Lower lobe of right lung (tissue), 2 donors: ENCODE measurements at places on chromosomes 7 and 10. TPM values are rescaled to one million over a fixed set of nuclear protein-coding genes. Genes with fewer than 3 reads are reported as not detected.
A peak's percentile ranks its signal among the peaks of the same experiment; 100 is the strongest.

- H3K4me1 ChIP-seq: peaks cover 10% of the 10 kb centered on the region
- H3K27me3 ChIP-seq: no peaks in the 10 kb centered on the region
- no peak overlapping the region for H3K27ac ChIP-seq
- H3K4me3 ChIP-seq: no peak overlapping the region
- DNase-seq: peak; percentile 52
Observed at GRCh38 chr10:14032406-14032998, 298.2 kb downstream of the FRMD4A start.

DNA sequence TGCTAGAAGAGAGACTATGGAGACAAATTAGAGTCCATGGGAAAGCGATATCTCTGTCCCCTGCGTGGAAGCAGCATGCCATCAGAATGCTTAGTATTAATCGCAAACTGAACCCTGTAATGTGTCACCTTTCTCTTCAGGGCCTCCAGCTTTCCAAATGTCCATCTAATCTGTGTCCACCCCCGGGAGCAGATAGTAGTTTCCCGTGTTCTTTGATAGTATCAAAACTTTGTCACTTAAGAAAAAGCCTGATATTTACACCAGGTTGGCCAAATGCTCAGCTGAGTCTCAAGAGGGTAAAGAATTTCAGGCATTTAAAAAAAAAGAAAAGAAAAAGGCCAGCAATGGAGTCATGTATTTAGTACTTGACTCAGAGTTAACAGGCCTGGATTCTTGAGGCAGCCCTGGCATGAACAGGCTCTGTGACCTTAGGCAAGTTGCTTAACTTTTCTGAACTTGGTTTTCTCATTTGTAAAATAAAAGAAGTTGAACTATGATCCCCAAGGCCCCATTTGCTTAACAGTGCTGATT, 10.4 kb upstream of the GSAP start:
- no peaks in the 10 kb centered on the region for H3K27me3 ChIP-seq
- no peaks in the 10 kb centered on the region for H3K36me3 ChIP-seq
- peak overlapping the region; percentile 24 for H3K4me3 ChIP-seq
- H3K4me1 ChIP-seq: peaks cover 42% of the 10 kb centered on the region
- H3K27ac ChIP-seq: peak overlapping the region; percentile 80

DNA sequence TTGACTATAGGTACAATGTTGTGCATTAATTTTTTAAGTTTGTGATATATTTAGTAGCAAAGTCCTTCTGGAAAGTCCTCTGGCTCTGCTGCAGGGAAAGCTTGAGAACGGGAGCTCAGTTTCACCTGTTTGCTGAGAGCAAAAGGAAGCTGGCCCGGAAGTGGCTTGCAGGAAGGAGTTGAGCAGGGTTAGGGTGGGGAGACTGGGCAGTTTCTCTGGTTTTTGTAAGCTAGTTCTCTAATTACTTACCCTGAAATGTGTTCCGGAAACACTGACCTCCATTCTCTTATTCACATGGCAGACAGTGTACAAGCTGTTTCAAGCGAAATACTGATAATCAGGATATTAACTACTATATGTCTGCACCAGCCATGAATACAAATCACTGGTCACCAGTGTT, 22.3 kb downstream of the MAP3K8 start:
- no peaks in the 10 kb centered on the region for H3K27me3 ChIP-seq
- DNase-seq: no peak
- H3K36me3 ChIP-seq: peaks cover 67% of the 10 kb centered on the region
- peak overlapping the region; percentile 4 for H3K4me3 ChIP-seq

DNA sequence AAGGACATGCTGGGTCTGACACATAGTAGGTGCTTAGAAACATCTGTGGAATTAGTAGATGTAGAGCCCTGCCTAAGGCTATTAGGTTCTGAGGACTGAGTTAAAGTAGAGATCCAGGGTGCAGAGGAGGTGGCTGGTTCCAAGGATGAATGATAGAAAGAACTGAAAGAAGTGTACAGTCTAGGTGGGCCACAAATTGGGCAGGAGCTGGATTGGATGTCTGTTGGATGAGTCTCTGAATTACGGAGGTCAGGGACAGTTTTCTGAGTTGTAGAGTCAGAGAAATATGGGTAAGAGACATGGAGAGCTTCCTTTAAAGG, 2.0 kb upstream of the SAMD8 start:
- no peak overlapping the region for H3K27ac ChIP-seq
- no peaks in the 10 kb centered on the region for H3K36me3 ChIP-seq
- H3K4me3 ChIP-seq: no peak overlapping the region
- no peaks in the 10 kb centered on the region for H3K27me3 ChIP-seq
- DNase-seq: no peak

- H3K4me3 ChIP-seq: no peak overlapping the region
- no peak overlapping the region for H3K27ac ChIP-seq
- peaks cover 13% of the 10 kb centered on the region for H3K4me1 ChIP-seq
Observed at GRCh38 chr10:91891125-91892001, 17.9 kb downstream of the FGFBP3 start.

DNA sequence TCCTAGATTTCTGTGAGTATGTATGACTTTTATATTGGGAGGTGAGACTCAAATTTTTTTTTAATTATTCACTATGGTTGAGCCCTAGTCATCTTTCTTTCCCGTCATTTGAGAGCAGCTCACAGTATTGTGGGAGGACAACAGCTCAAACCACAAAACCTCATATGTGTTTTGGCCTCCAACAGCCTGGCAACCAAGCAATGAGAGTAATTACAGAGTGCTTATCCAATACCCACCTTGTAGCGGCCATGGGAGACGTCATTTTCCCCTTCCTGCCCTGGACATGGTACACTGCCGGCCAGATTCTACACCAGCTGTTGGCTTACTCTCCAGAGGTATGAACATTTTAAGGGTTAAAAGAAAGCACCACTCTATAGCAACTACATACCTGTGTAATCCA, 49.1 kb downstream of the DOCK4 start:
- H3K4me1 ChIP-seq: peaks cover 42% of the 10 kb centered on the region
- H3K27me3 ChIP-seq: no peaks in the 10 kb centered on the region

GRCh38 chr7:42693722-42694121, 218.1 kb downstream of the C7orf25 start:
- H3K27ac ChIP-seq: no peak overlapping the region
- H3K27me3 ChIP-seq: no peaks in the 10 kb centered on the region
- no peaks in the 10 kb centered on the region for H3K36me3 ChIP-seq
- no peak for DNase-seq

DNA sequence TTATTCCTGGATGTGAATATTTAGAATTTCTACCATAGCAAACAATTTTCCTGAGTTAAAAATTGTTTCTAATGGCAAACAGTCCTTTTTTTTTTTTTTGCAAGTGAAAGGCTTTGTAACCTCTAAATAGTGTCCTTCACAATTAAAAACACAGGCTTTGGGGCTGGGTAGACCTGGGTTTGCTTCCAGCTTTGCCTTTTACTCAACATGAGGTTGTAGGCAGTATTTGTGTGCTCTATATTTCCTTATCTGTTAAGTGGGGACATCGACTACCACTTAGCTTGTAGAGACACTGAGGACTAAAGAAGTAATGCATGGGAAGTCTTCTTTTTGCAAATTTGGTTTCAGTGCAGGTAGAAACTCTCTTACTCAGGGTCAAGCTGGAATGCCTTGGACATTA, 169.4 kb upstream of the GRB10 start:
- no peak overlapping the region for H3K4me3 ChIP-seq
- H3K4me1 ChIP-seq: peaks cover 8% of the 10 kb centered on the region
- no peak overlapping the region for H3K27ac ChIP-seq
- H3K27me3 ChIP-seq: no peaks in the 10 kb centered on the region

DNA sequence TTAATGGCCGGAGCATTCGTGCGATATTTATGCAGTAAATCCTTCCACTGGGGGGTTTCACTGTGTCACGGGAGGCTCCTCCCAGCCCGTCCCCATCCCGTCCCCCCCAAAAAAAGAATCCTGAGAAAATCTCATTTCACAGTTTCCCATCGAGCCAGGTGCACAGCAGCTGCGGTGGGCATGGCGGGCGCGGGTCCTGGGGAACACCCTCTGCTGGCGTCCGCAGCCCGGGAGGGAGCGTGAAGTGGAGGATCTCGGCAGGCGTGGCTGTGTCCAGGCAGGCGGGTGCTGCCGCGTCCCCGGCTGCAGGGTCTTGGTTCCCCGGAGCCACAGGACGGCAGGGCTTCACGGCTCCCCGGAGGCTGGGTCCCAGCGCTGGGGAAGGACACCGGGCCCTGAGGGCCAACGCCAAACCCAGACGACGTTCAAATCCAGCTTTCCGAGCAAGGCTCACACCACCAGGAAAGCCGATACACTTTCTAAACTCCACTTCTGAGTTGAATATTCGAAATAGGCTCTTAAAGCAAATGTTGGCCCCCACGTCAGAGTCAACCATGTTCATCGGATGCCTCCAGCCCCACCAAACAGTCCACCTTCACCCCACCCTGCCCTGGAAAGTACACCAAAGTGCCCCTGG, 55.7 kb downstream of the PDGFA start:
- no peak for DNase-seq
- no peak overlapping the region for H3K27ac ChIP-seq
- H3K4me1 ChIP-seq: peaks cover 17% of the 10 kb centered on the region
- no peak overlapping the region for H3K4me3 ChIP-seq

DNA sequence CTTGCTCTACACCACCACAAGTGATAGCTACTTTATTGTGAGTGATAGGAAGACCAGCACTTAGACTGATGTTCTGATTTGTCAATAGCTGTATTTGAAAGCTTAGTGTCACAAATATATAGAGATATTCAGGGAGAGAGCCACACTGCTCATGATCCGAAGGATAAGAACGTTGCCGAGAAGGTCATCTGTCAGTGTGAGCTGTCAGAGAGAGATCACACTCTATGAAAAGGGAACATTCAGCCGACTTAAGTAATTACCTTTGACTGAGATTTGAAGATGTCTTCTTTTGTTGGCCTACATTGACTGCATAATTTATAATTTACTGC, 322.6 kb downstream of the TFEC start:
- H3K27me3 ChIP-seq: no peaks in the 10 kb centered on the region
- no peaks in the 10 kb centered on the region for H3K4me1 ChIP-seq
- H3K27ac ChIP-seq: no peak overlapping the region
- H3K36me3 ChIP-seq: no peaks in the 10 kb centered on the region

DNA sequence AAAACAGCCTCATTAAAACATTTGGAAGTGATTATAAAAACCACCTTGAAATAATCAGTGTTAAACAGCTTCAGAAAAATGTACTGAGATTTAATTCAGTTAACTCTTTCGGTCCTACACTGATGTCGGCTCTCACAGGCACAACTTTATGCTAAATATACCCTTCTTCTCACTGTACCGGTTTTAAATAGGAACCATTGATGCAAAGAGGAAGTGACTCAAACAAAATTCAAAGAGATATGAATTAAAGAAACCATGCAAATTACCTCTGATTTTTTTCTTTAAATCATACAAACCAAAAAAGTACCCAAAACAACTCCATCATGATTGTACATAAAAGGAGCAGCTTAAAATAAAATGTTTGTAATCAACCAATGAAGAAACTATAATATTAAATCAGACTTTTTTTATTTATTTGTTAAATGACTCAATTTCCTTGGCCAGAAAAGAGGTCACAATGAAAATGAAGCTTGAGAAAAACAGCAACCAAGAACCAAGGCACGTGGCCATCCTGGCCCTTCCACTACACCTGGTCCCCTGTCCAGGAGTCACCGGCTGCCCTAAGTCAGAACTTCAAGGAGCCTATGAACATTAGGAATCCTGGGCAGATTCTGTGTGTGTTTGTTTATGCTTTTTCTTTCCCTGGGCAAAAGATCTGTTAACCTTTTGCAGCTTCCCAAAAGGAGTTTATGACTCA, 73.0 kb upstream of the CABCOCO1 start:
- no peaks in the 10 kb centered on the region for H3K27me3 ChIP-seq
- H3K36me3 ChIP-seq: no peaks in the 10 kb centered on the region
- no peak overlapping the region for H3K27ac ChIP-seq
- no peak for DNase-seq

DNA sequence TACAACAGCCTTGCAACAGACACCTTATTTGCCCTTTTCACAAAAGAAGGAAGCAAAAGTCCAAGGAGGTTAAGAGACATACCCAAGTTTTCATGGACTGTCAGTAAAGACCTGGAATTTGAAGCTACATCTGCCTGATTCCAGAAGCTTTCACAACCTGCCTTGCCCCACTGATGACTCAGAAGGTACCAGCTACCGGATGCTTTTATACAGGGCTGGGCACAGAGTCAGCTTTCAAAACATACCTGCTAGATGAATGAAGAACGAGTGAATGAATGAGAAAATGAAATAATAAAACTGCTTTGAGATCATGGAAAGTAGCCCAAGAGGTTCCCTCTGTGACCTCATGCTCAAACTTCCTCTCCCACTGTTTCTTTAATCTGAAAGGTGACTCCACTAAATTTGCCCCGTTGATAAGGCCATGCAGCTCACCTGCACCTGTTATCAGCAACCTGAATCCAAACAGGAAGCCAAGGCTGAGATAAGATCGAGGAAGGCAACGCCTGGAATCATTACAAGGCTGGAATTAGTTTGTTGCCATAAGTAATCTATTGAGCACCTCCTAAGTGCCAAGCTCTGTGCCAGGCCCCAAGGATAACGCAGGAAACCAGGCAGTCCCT, 151.5 kb downstream of the WDR11 start:
- no peaks in the 10 kb centered on the region for H3K36me3 ChIP-seq
- no peak overlapping the region for H3K27ac ChIP-seq

DNA sequence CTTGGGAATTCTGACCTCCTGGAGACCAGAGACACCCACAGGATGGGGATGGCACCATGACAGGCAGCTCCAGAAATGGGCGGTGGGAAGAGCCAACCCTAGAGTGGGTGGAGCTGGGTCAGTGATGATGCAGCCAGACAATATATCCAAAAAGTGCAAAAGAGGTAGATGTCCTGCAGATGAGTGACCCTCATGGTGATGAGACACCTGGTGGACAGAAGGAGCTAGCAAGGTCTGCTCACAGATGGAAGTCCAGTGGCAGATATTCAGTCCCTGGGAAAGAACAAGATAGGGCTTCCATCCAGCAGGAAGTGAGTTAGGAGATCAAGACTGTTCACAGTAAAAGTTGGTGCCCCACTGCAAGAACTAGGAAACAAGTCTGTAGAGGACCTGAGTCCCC, 19.2 kb upstream of the GRB10 start:
- no peak overlapping the region for H3K27ac ChIP-seq
- no peaks in the 10 kb centered on the region for H3K27me3 ChIP-seq
- no peaks in the 10 kb centered on the region for H3K36me3 ChIP-seq
- H3K4me1 ChIP-seq: no peaks in the 10 kb centered on the region
- DNase-seq: no peak

GRCh38 chr7:158055726-158056510, 531.7 kb downstream of the PTPRN2 start:
- no peak overlapping the region for H3K4me3 ChIP-seq
- no peak overlapping the region for H3K27ac ChIP-seq
- no peaks in the 10 kb centered on the region for H3K36me3 ChIP-seq
- no peaks in the 10 kb centered on the region for H3K4me1 ChIP-seq
- H3K27me3 ChIP-seq: no peaks in the 10 kb centered on the region

GRCh38 chr7:132252793-132253100, 323.5 kb downstream of the PLXNA4 start:
- H3K4me1 ChIP-seq: peaks cover 19% of the 10 kb centered on the region
- H3K36me3 ChIP-seq: no peaks in the 10 kb centered on the region
- H3K27ac ChIP-seq: no peak overlapping the region
- no peak for DNase-seq
- H3K27me3 ChIP-seq: no peaks in the 10 kb centered on the region
- no peak overlapping the region for H3K4me3 ChIP-seq

The PPP1R9A gene
- 28.9 TPM for total RNA-seq

The CRYGN gene
- not detected for total RNA-seq

The SUGCT gene
- 1.7 TPM for total RNA-seq

The SFTPA1 gene
- total RNA-seq: 10,352 TPM

The DCLRE1C gene
- 13.6 TPM for total RNA-seq

The SMNDC1 gene
- total RNA-seq: 31.5 TPM

The MNX1 gene
- 0.74 TPM for total RNA-seq

The ANTXRL gene
- not detected for total RNA-seq

The SLC4A2 gene
- 182 TPM for total RNA-seq

The TMEM248 gene
- 103 TPM for total RNA-seq
